Cerebellum (tissue), 4 donors: ENCODE measurements at places on chromosomes 2 and 18.
A peak's percentile ranks its signal among the peaks of the same experiment; 100 is the strongest.

DNA sequence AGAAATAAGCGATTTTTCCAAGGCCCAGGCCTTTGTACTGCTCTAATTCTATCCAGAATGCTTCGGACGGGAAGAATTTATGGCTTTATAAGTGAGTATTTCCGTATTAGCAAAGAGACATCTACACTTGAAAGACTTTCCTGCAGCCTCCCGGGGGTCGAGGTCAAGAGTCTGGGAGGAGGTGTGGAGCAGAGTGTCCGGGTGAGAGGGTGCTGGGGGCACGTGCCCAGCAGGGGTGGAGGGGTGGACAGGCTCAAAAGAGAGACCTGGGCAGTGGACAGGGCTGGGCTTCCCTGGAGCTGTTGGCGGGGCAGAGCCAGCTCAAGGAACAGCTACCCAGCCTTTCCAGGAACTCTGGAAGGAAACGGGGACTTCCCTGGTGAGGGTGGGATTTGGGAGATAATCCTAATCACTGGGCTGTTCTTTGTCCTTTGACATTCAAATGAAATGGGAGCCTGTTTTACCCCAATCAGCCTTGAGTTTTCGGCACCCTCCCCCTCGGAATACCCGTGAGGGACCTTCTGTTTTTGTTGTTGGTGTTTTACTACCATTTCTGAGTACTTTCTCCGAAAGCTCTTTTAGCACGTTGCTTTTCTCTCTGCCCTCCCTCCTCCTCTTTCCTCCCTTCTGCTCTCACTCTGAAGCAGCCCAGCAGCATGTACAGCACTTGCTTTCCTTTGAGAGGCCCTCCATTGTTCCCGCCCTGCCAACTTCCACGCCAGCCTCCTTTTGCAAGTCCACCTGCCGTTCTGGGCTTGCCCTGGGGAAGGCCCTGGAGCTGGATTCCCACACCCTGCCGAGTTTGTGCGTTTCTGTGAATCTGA lies 164.7 kb downstream of the AGAP1 start:
- no peak for DNase-seq

GRCh38 chr2:28270456-28271152 lies 122.1 kb upstream of the FOSL2 start:
- DNase-seq = peak; percentile 37

- no peak for DNase-seq
Measured at GRCh38 chr2:60408207-60408606, 145.2 kb downstream of the BCL11A start.

GRCh38 chr18:5393779-5394178 lies 98.3 kb upstream of the ZBTB14 start:
- no peak for DNase-seq

- DNase-seq = no peak
Measured at GRCh38 chr2:232486558-232487384, 863 bp downstream of the ECEL1 start.

DNA sequence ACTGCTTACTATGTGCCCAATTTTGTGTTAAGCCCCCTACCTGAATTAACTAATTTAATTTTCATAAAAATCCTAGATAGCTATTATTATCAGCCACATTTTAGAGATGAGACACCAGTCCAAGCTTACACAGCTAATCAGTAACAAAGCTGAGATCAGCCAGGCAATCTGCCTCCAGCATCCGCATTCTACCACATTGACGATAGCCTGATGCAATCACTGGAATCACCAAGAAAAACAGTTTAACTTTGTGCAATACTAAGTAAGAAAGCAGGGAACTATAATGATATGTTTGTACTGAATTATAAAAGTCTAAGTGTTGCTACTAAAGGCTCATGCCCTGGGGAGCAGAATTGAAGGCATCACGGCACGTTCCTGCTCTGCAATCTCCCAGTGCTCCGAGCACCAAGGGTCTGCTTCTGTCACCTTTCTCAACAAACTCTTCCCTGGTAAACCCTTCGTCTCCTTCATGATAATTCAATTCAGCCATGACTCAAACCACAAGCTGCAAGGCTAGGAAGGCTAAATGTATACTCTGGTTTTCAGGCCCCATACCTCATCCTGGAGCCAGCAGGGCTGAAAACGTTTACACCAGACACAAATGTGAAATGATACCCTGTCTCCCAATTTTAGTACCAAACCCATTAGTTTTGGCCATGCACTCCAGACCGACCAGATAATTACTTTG lies 19.4 kb downstream of the KANSL3 start:
- DNase-seq = no peak

- DNase-seq = no peak
Measured at GRCh38 chr18:2304378-2305175, 266.7 kb downstream of the METTL4 start.
